CD4-positive, alpha-beta T cell (primary cell): ENCODE measurements at places on chromosomes 5 and 9. TPM values are rescaled to one million over a fixed set of nuclear protein-coding genes. Genes with fewer than 3 reads are reported as not detected.

- no peak for DNase-seq
Measured at GRCh38 chr5:169646856-169647255, 9.8 kb downstream of the DOCK2 start.

DNA sequence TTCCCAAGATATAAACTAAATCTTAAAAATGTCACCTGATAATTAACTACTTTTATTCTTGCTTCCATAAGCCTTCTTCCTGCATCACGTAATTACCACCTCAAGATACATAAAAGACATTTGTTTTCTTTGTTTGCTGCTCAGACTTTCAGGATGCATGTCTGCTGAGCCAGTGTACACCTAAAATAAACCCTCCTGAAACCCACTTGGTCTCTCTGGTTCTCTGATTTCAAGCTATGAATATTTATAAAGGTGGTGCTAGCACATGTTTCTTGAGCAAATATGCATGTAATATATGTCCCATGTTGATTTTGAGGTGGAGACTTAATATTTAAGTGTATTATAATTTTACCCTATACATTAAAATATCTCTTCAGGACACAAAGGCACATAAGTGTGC lies 1627.7 kb upstream of the CDH9 start:
- no peak for DNase-seq

GRCh38 chr5:55306641-55307382 lies 682 bp downstream of the DHX29 start:
- no peak for DNase-seq

ZNF622 gene
- 52.5 TPM for total RNA-seq

TNC gene
- total RNA-seq, result 0.03 TPM
